Sciatic nerve (tissue), 2 donors: ENCODE measurements at places on chromosomes 1 and 21.

DNA sequence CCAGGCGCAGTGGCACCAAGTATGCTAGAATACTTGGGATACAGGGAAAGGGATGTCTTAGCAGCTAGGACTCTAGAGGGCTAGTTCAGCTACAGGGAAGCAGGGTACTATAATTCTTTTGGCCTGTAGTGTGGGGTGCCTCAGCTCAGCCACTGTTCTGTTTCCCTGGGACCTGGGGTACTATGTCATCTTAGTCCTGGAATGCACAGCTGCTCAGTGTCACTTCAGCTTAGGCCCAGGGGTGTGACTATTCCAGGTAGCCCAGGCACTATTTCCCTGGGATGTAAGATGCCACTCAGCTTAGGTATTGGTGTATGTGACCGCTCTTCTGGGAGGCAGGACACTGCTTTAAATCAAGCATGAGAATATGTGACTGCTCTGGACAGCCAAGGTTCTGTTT is 34.1 kb downstream of the RGSL1 start:
- DNase-seq: no peak

GRCh38 chr1:181485287-181486097 is 2.2 kb downstream of the CACNA1E start:
- DNase-seq: no peak

DNA sequence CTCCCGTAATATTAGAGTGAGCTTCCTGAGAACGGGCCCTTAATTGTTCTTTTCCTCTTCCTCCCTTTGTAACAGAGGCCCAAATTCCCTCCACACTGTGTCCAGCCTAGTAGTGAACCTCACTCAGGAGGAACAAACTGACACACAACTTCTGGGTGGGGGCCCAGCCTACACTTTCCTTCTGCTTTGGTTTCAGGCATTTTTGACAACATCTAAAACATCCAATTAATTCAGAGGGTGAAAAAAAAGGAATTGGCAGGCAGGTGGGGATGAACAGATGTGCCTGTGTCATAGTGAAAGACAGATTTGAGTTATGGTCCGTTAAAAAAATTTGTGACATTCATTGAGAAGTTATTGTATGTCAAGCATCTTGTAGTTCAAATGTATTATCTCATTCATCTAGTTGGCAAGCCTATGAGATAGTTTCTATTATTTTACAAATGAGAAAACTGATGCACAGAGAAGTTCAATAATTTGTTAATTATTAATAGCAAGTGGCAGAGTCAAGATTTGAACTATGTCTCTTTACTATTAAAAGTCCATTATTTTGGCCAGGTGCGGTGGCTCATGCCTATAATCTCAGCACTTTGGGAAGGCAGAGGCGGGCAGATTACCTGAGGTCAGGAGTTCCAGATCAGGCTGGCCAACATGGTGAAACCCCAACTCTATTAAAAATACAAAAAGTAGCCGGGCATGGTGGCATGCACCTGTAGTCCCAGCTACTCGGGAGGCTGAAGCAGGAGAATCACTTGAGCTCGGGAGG is 41.6 kb upstream of the LRIG2 start:
- DNase-seq: no peak

- DNase-seq: no peak
These were observed 2.2 kb downstream of the S100A13 start for GRCh38 chr1:153624965-153625611.

GRCh38 chr1:47986761-47987200 is 10.4 kb downstream of the TRABD2B start:
- DNase-seq: no peak

DNA sequence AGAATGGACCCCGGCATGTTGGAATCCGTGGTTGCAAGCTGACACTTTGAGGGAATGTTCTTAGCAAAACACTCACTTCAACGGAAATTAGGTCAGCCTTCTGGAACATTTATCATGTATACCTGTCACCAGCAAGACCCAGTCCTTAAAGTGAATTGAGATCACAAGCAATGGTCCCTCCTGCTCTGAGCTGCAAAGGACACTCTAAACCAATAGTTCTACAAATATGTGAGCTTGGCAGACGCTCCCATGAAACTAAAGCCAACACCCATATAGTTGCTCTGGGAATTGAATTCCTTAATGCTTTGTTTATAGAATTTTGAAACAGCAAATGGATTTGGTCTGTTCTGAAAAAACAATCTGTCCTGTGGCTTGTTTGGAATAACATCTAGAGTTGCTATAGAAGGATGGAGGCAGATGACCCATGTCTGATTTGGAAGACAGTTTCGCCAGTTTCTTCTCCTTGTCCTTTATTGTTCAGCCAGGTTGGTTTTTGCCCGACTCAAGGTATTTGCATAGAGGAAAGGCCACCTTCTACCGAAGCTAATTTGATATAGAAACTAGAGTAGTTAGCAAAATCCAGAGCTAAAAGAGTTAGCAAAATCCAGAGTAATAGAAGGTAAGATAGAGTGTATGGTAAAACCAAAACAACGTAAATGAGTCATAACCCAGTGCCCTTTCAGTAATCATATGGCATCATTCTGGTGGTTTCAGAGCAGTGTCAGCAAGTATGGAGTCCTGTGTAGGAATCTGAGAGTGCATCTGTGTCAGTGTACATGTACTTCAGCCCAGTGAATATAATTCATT is 236.2 kb downstream of the NFIA start:
- no peak for DNase-seq

DNA sequence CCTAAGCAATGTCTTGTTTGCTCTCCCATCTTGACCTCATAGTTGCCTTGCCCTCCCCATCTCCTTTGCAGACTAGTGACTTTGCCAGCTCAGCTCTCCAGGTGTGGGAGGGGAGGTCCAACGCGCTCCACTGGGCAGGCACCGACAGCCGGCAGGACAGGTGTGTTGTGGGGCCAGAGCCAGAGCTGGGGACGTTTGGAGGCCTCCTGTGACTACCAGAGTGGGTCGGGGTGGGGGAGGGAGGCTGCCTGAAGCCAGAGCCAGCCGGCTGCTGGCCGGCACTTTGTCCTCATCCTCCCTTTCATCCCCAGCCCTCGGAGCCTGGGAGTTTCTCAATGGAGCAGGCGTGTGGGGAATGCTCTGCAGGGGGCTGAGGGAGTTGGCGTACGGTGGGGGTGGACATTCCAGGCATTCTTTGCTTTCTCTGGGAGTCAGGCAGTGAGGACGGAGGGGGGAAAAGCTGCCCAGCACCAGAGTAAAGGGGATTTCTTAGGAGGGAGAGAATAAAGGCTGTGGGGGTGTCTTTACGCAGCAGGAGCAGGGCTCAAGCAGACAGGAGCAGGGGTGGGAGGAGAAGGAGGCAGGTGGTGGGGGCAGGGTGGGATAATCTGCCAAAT is 20.2 kb downstream of the NUAK2 start:
- peak; percentile 75 for DNase-seq
